Stimulated activated CD8-positive, alpha-beta memory T cell treated with anti-CD3 and anti-CD28 coated beads, Interleukin-2, amount 100 ng/mL, for 1 hour (primary cell): ENCODE measurements at places on chromosomes 16 and 17.
A peak's percentile ranks its signal among the peaks of the same experiment; 100 is the strongest.

- no peak for DNase-seq
Observed at GRCh38 chr17:45132572-45133463, 503 bp upstream of the PLCD3 start.

DNA sequence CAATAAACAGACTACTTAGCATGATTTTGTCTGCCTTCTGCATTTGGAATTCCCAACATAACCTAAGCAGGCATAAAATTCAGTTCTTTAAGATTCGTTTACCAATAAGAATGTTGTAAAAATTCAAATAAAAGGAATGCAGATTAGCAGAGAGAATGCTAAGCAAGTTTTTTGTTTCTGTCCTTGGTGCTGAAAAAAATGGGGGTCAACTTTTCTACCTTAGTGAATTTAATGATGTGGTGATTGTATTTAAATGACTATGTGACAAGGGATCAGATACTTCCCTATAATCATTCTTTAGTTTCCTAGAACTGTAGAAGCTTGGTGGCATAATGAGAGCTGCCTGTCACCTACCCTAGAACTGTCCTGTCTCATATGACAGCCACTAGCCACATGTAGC is 159.5 kb downstream of the RBFOX1 start:
- DNase-seq: no peak

DNA sequence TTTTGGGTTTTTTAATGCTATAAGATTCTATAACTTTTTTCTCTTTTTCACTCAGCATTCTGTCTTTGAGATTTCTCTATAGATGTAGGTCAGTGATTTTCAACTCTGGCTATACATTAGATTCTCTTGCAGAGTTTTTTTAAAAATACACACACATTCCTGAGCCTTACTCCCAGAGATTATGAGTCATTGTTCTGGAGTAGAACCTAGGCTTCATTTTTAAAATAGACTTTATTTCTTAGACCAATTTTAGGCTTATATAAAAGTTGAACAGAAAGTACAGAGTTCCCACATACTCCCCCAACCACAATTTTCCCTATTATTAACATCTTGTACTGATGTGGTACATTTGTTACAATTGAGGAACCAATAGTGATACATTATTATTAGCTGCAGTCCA is 63.3 kb downstream of the CYB561 start:
- DNase-seq: no peak

GRCh38 chr17:16917671-16918394 is 54.1 kb downstream of the TNFRSF13B start:
- DNase-seq: no peak

GRCh38 chr16:58425756-58426494 is 33.7 kb downstream of the GINS3 start:
- peak; percentile 2 for DNase-seq

GRCh38 chr16:65786916-65787315 is 579.6 kb upstream of the CDH5 start:
- DNase-seq: no peak

- DNase-seq: no peak
Observed at GRCh38 chr17:16986391-16986790, 14.5 kb upstream of the TNFRSF13B start.

DNA sequence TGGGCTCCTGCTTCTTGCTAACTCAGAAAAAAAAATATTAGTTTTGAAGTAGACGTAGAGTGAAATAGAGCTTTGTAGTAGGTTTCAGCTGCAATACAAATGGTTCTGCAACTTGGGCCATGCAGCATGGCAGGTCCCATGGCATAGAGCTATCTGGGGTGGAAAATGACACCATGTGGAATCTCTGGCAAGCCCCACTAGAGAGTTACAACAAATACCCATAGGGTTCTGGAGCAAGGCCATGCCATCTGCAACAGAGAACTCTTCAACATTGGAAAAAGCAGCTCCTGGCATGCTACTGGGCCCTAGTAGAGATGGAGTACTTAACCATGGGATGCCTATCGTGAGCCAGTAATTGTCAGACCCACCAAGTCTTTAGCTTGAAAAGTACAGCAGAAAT is 25.3 kb upstream of the RBBP6 start:
- DNase-seq: no peak

DNA sequence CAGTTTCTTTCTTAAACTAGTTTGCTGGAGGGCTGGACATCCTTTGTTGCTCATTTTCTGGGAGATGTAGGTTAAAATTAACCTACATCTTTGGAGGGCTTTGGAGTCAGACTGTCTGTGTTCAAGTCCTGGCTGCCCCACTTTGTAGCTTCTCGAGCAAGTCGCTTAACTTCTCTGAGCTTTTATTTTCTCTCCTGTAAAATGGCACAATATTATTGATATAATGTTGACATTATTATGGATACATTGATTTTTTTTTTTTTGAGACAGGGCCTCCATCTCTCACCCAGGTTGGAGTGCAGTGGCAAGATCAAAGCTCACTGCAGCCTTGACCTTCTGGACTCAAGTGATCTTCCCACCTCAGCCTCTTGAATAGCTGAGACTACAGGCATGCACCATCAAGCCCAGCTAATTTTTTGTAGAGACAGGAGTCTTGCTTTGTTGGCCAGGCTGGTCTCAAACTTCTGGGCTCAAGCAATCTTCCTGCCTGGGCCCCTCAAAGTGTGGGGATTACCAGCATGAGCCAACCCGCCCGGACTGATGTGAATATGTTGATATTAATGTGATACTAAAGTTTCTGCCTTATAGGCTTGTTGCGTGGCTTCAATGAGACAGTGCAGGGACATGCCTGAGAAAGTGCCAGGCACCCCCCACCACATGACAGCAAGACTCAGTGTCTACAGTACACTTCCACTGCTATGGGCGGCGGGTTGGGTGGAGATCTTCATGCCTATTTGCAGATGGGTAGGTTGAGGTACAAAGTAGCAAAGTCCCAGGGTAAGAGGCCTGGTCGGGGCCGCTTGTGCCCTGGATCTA is 31.6 kb upstream of the RMI2 start:
- DNase-seq: no peak

GRCh38 chr16:57956270-57956808 is 14.6 kb downstream of the CNGB1 start:
- no peak for DNase-seq

DNA sequence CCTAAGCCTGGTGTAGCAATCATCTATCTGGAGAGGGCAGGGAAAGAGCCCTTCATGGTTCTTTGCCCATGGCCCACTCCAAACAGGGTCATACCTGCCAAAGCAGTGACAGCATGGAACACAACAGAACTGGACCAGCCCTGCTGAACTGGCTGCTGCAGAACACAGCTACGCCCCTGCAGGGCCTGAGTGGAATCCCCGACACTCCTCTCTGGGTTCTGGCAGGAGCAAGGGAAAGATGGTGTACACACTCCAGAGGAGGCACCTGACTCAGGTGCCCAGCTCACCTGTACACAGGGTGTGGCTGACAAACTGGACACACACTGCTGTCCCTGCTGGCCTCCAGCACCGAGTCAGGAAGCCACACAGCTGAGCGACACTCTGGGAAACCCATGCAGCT is 19.8 kb downstream of the MIEF2 start:
- DNase-seq: no peak

GRCh38 chr17:39841134-39841683 is 22.9 kb downstream of the IKZF3 start:
- DNase-seq: no peak

- no peak for DNase-seq
Observed at GRCh38 chr16:67731753-67732095, 12.6 kb upstream of the GFOD2 start.

- DNase-seq: no peak
Observed at GRCh38 chr17:8885967-8886684, 18.7 kb upstream of the PIK3R6 start.

- no peak for DNase-seq
Observed at GRCh38 chr17:38885044-38885727, 15.3 kb downstream of the LASP1 start.

DNA sequence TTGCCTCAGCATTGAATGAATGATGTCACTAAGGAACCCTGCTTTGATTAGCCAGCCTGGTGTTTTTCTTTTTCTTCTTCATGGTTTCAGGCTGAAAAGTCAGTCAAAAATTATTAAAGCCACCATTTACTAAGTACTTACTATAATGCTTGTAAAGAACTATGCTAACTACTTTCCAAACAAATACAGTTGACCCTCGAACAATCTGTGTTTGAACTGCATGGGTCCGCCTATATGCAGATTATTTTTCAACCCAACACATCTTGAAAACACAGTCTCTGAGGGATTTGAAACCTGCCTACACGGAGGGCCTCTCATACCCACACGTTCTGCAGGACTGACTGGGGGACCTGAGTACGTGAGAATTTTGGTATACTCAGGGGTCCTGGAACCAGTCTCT is 136.3 kb downstream of the PARN start:
- DNase-seq: no peak

DNA sequence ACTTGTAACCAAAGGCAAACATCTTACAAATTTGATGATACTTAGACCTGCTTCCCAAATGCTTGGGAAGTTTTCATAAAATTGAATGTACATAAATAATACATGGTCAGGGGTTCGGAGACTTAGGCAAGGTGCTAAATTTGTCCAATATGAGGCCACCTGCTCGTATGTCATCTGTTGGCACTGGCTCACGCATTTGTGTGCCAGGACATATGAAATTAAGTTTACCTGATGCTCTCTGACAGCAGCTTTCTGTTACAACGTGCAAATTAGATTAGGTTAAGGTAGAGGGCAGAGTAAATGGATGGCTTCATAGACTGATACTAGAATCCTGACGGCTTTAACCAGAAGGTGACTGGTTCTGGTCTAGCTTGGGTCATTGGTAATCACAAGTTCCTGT is 970.3 kb upstream of the RBFOX1 start:
- DNase-seq: no peak

GRCh38 chr16:49089039-49089438 is 192.6 kb downstream of the CBLN1 start:
- DNase-seq: no peak

- DNase-seq: no peak
Observed at GRCh38 chr17:66834426-66834918, 445 bp upstream of the CACNG5 start.

DNA sequence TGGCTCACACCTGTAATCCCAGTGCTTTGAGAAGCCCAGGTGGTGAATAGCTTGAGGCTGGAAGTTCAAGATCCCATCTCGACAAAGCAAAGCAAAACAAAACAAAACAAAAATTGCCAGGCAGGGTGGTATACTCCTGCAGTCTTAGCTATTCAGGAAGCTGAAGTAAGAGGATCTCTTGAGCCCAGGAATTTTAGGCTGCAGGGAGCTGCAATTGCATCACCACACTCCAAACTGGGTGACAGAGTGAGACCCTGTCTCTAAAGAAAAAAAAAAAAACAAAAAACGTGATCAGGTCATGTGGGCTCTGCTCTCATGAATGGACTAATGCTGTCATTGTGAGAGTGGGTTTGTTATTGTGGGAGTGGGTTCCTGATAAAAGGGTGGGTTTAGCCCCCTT is 409.1 kb downstream of the NPIPA7 start:
- no peak for DNase-seq

- DNase-seq: no peak
Observed at GRCh38 chr17:34780438-34780837, 180.8 kb downstream of the CCT6B start.

GRCh38 chr17:1796800-1797199 is 32.9 kb downstream of the SMYD4 start:
- DNase-seq: no peak
